ENCODE measurements at places on chromosomes 12 and 14.

DNA sequence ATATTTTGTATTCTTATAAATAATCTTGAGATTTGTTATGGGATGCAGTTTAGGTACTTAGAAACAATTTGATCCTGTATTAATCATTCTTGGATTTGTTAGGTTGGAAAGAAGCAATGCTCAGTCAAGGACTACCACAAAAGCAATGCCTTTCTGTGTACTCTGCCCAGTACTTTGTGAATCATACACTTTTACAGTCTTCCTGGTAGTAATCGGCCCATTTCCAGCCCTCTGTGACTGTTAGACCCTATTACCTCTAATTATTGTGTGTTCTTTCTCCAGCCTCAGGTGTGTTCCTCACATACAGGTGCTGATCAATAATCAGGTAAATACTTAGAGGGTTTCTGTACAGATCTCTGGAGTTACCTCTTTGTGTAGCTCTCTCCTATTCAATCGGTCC lies 609.0 kb downstream of the KCNH5 start:
- DNase-seq = no peak

GRCh38 chr12:4421590-4422031 lies 24.0 kb downstream of the FGF6 start:
- DNase-seq = peak; percentile 10

DNA sequence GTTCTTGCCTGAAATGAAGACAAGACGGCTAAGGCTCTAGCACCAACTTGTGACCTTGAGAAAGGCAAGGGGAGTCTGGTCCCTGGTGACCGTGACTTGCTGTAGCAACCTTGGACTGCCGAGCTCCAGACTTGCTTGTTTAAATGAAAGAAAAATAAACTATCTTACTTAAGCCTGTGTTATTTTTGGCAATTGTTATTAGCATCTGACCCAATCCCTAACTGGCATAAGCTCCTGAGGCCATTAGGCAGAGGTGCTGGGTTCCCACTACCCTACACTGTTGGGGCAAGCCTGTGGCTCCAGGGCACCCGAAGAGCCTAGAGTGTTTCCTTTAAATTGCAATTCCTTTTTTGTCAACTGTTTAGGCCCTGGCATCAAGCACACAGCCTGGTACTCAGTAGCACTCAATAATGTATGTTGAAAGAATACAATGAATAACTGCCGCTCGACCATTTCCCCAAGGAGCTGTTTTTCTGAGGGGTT lies 106.9 kb upstream of the HIF1A start:
- no peak for DNase-seq

GRCh38 chr12:24991209-24992049 lies 42.5 kb upstream of the BCAT1 start:
- peak; percentile 19 for DNase-seq

GRCh38 chr14:23865502-23865901 lies 88.1 kb upstream of the DHRS4 start:
- no peak for DNase-seq

- DNase-seq = no peak
Observed at GRCh38 chr12:65594409-65594808, 229.9 kb upstream of the HMGA2 start.

DNA sequence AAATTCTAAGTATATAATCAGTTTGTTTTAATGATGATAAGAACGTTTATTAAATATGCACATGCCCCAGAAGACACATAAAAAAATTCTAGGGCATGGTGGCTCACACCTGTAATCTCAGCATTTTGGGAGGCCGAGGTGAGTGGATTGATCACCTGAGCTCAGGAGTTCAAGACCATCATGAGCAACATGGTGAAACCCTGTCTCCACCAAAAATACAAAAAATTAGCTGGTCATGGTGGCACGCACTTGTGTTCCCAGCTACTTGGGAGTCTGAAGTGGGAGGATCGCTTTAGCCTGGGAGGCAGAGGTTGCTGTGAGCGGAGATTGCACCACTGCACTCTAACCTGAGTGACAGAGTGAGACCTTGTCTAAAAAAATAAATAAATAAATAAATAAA lies 4.0 kb downstream of the CD69 start:
- DNase-seq = no peak

DNA sequence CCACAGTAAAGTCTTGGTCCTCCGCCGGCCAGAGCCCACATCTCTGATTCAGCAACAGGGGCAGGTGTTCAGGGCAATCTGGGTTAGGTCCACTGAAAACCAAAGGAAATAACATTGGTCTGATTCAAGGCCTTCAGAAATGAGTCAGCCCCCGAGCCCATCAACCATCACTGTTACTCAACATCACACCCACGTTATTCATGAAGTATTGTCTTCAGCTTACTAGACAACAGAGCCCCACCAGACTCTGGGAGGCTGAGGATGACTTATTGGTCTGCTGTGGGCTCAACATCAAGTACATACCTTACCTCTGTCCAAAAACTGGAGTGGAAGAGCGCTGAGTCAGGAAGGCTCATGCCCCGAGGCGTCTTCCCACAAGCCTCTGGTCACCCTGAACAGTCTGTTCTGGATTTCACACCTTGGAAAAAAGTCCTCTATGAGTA lies 97.5 kb downstream of the ZFP36L1 start:
- no peak for DNase-seq

- no peak for DNase-seq
Observed at GRCh38 chr14:56868660-56869059, 58.4 kb upstream of the OTX2 start.

DNA sequence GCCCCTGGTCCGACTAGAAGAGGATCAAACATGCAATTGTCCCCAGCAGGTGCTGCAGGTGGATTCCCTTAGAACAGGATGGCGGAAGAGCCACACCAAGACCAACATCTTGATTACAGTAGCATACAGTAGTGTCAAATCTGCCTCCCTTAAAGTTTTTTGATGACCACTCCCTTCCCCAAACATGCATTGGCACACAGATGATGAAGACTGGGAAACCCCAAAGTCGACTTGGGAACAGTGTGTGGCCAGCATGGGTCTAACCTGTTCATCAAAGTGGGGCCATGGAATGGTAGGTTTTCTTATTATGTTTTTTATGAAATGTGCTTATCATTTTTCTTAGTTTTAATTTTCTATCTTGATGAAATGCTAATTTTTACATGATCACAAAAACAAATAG lies 8.8 kb downstream of the PLXNC1 start:
- DNase-seq = no peak

DNA sequence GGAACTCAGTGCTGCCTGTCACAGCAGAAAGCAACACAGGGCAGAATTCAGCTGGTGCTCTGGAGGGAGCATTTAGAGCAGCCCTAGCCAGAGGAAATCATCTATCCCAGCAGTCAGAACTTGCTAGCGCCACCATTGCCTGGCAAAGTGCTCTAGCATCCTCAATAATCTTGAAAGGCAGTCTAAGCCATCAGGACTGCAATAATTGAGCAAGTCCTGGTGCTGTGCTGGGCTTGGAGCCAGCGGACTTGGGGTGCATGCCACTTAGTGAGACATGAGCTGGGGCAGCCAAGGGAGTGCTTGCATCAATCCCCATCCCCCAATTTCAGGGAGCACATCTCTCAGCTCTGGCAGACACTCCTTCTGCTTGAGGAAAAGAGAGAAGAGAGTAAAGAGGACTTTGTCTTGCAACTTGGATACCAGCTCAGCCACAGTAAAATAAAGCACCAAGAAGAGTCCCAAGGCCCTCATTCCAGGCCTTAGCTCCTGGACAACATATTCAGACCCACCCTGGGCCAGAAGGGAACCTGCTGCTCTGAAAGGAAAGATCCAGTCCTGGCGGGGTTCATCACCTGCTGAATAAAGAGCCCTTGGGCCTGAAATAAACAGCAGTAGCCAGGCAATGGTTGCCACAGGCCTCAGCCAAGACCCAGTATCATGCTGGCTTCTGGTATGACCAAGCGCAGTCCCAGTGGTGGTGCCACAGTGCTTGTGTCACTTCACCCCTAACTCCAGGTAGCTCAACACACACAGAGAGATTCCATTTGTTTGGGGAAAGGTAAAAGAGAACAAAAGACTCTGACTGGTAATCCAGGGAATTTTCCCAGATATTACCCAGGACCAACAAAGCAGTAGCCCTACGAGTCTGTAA lies 44.5 kb upstream of the ZDHHC17 start:
- DNase-seq = no peak

GRCh38 chr12:68530965-68531364 lies 79.7 kb upstream of the RAP1B start:
- no peak for DNase-seq

DNA sequence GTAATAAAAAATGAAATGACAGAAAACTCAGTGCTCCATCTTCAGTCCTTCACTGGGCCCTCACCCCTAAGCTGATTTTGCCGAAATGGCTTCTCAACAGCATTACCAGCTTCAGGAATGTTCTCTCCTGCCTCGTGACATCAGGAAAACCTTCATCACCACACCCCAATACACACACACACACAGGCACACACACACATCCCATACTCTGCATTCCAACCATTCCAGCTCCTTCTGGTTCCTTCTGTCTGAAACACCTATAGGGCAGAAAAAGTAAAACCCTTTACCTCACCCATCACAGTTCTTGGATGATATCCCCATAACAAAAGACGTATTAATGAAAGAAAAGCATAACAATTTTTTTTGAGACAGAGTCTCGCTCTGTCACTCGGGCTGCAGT lies 75.9 kb downstream of the CCDC60 start:
- DNase-seq = no peak

DNA sequence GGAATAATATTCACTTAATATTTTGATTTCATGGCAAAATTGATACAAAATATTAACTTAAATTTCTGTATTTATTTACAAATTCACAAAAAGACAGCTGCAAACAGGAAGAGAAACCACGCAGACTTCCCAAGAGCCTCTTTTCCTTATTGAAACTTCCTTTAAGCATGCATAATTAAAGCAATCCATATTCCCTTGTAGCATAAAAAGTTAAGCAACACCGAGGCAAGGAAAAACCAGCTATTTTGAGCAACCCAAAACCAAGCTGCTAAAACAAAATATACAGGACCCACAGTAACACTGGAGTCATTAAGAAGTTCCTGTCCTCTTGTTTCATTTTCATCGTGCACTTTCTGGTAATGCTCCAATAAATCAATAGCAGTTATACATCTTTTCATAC lies 58.0 kb downstream of the EEA1 start:
- no peak for DNase-seq

GRCh38 chr14:69044965-69045555 lies 66.0 kb upstream of the ACTN1 start:
- DNase-seq = no peak

DNA sequence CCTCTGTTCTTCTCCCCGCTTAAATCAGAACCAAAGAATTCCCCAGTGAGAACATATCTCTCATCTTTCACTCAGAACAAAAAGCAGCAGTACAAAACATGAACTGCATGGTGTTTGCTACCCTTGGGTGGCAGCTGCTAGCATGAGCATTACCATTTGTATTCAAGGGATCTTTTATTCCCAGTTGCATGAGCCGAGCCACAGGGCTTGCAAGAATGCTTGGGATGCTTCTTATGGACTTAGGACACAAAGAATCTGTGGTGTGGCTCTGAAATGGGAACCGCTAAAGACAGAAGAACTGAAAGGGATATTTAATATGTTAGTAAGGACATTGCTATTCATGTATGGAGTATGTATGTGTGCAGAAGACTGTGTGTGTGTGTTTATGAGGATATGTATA lies 190.6 kb downstream of the TMX1 start:
- DNase-seq = no peak

DNA sequence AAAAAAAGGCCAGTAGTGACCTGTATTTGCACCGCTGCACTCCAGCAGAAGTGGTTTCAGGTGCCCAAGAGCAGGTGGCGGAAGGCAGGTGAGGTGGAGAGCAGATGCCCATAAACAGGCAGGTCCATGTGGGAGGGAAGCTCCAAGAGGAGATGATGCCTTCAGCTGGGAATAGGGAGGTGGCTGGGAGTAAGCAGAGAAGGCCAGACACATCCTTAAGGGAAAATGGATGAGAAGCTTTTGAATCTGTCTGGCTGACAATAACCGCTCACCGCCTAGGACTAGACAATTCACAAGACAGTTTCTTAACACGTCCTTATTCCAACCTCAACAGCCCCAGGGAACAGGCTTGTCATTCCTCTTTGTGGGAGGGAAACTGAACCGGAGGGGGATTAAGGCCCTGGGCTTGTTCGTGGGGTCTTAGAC lies 43.9 kb upstream of the PLEKHG6 start:
- no peak for DNase-seq

GRCh38 chr12:26963413-26963812 lies 25.1 kb downstream of the FGFR1OP2 start:
- DNase-seq = no peak

- no peak for DNase-seq
Observed at GRCh38 chr12:116317986-116318575, 40.6 kb upstream of the MED13L start.

DNA sequence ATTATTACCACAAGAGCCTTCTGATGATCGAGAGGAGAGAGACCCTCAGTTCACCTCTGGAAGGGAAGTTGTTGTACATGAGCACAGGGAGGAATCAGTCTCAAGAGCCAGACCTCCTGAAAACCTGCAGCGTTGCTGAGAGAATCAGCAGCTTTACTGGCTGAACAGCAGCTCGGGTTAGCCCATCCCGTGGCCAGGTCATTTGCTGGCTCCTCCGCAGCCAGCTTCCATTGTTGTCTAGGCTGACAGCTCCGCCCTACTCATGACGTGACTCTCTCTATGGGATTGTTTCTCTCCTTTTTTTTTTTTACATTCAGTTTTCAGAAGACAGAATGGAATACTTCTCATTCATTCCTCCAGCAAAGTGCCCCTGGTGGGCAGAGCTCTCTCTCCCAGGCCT lies 69.9 kb downstream of the TGFB3 start:
- no peak for DNase-seq

- DNase-seq = peak; percentile 44
Observed at GRCh38 chr12:50174971-50175715, 8.0 kb upstream of the CERS5 start.

- no peak for DNase-seq
Observed at GRCh38 chr12:30046376-30046775, 262.6 kb upstream of the TMTC1 start.

DNA sequence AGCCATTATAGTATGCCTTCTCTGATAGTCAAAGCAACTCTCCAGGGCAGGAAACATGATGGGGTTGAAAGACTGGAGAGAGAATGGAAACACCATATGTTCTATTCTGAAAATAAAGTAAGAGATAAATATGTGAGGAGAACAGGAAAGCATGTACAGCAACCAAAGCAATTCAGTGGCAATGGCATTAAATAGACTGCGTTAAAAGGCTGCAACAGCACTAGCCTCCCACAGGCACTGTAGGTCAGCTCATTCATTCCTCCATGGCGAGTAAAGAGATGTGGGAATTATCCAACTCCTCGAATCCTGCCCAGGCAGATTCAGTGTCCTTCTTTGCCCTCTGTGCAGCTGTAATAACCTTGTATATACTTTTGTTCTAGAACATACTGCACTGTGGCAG lies 43.8 kb downstream of the ANO6 start:
- no peak for DNase-seq
